ENCODE measurements at places on chromosomes 12 and 14.

DNA sequence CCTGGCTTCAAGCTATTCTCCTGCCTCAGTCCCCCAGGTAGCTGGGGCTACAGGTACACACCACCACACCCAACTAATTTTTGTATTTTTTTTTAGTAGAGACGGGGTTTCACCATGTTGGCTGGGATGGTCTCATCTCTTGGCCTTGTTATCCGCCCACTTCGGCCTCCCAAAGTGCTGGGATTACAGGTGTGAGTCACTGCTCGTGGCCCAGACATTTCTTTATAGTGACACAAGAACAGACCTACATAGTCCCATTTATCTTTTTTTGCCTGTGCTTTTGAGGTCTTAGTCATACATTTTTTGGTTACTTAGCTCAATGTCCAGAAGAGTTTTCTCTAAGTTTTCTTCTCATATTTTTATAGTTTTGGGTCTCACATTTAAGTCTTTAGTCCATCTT is 247.4 kb downstream of the SYT10 start:
- no peak for DNase-seq

DNA sequence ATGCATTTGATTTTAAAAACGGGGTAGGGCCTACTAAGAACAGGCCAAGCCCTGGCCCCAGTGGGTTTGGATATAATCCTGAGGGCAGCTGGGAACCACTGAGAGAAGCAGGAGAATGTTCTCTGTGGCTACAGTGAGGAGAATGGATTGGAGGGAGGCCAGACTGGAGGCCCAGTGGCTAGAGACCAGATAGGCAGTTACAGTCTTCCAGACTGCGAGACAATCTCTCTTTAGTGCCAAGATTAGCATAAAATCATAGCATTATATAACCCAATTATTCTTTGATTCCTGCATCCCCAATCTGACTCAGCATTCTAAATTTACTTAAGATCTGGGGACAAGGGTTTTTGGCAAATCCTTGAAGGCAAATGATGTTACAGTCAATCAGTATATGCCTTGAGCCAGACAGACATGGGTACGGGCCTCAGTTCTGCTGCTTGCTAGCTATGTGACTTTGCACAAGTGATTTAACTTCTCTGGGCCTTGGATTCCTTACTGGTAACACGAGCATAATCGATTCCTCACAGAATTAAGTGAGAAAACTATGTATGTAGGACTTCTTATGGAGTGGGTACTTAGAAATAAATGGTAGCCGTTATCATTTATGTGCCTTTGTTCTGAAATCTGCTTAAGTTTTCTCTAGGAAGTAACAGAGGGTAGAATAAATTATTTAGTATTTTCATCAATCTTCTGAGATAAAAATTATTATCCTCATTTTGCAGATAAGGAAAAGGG is 18.3 kb downstream of the NINJ2 start:
- DNase-seq: peak; percentile 84

- no peak for DNase-seq
These were observed 394.3 kb downstream of the EGLN3 start for GRCh38 chr14:33556382-33557121.

- DNase-seq: peak; percentile 11
These were observed 23.5 kb downstream of the FGF23 start for GRCh38 chr12:4356041-4356327.

GRCh38 chr14:52069307-52070050 is 620 bp upstream of the NID2 start:
- DNase-seq: no peak

GRCh38 chr14:59303216-59303615 is 114.7 kb downstream of the DAAM1 start:
- DNase-seq: no peak

- no peak for DNase-seq
These were observed 63.9 kb downstream of the ITPK1 start for GRCh38 chr14:93051600-93052546.

- no peak for DNase-seq
These were observed 27.7 kb downstream of the UBR7 start for GRCh38 chr14:93234798-93235197.

GRCh38 chr14:55433880-55434804 is 6.3 kb downstream of the TBPL2 start:
- DNase-seq: no peak

- peak; percentile 45 for DNase-seq
These were observed 90.0 kb upstream of the CLMN start for GRCh38 chr14:95409477-95410272.

DNA sequence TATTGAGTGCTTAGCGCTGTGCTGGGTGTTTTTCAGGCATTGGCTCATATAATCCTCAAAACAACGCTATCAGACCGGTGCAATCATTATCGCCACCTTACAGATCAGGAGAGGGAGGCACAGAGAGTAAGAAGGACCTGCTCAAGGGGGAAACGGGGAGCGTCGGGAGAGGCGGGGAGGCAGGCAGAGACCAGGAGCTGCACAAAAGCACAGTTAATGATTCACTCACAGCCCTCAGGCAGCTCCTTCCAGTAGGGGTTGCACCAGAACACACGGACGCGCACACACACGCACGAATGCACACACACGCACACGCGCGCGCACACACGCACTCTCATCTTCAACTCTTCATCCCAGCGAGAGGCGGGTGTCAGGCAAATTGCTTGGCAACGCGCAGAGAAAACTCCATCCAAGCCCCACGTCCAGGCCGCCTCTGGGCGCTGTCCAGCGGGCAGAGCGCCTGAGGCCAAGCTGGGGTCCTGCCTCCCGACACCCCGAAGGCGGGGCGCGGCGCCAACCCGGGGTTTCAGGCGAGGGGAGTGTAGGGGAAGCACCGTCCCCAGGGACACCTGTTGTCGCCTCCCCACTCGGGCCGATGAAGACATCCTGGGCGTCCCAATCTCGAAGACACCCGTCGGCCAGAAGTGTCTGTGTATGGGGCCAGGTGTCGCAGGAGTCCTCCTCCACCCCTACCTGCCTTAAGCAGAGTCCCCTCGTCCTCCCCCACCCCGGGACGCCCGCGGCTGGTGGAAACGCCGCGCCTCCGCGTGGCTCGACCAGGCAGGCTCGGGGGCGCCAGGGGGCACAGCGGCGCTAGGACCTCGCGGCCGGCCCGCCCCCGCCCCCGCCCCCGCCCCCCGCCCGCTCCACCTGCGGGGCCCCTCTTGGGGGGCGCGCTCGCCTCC is 35.5 kb upstream of the STON2 start:
- peak; percentile 50 for DNase-seq

DNA sequence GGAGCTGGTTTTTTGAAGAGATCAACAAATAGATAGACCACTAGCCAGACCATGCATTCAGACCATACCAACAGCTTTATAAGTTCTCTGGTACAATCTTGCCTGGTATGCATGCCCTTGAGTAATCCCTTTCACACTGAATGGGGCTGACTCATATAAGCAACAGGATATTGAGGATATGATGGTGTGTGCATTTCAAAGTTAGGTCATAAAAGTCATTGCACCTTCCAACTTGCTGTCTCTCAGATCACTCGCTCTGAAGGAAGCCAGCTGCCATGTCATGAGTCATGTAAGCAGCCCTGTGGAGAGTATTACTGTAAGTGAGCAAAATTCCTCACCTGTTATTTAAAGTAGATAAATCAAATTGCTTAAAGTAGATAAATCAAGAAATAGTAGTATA is 45.0 kb upstream of the OR6J1 start:
- DNase-seq: no peak

- no peak for DNase-seq
These were observed 46.7 kb downstream of the DAD1 start for GRCh38 chr14:22542360-22542759.

- DNase-seq: no peak
These were observed 3.6 kb downstream of the COQ6 start for GRCh38 chr14:73953731-73954130.

GRCh38 chr14:54792288-54792687 is 110.3 kb downstream of the GCH1 start:
- DNase-seq: no peak

GRCh38 chr14:61889914-61890351 is 127.7 kb downstream of the SNAPC1 start:
- no peak for DNase-seq

DNA sequence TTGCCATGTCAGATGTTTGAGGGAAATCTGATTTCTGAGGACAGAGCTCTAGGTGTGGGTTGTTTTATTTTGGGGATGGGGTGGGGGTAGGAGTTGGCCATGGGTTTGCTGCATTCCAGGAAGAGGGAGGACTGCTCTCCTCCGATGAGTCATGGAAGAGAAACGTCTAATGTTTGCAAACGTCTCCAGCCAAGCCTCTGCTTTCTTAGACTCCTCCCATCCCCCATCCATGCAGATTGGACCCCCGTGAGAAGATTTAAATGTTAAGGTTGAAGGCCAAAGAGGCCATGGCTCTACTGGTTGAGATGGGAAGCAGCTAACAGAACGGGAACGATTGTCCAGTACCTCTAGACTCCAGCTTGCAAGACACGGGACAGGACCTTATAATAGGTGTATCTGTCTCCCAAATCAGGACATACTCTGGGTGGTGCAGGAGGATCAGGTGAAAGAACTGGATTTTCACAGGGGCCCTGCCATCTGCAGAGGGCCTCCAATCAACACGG is 11.4 kb upstream of the ATP2A2 start:
- no peak for DNase-seq

DNA sequence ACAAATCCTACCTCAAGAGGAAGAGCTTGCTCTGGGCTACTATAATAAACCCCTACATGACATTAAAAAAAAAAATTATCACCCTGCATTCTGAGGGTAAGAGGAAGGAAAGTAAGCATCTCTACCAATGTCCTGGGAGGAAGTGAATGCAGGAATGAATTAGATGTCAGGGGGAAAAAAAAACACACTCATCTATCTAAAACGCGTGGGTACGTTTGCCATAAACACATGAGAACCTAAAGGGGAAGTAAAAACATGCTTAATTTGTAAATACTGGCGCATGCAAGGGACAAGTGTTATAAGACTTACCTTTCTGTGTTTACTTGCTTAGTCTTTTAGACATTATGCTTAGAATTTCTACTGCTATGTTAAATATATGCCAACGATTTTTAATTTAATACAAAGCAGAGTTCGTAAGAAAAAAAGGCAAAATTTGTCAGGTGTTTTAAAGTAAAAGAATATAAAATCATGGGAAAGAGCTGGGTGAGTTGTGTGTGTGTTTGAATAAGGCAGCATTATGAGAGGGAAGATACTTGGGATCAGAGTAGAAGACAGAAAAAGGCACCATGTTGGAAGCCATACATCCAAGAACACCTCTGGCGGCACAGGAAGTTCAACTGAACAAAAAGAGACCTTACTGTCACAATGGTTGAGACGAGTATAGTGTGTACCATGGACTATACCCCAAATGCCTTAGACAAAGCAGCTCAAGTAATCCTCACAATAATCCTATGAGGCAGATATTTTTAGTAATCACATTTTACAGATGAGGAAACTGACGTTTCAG is 1.5 kb downstream of the TMED8 start:
- peak; percentile 5 for DNase-seq

GRCh38 chr14:65414961-65415589 is 2.5 kb downstream of the FUT8 start:
- peak; percentile 72 for DNase-seq

DNA sequence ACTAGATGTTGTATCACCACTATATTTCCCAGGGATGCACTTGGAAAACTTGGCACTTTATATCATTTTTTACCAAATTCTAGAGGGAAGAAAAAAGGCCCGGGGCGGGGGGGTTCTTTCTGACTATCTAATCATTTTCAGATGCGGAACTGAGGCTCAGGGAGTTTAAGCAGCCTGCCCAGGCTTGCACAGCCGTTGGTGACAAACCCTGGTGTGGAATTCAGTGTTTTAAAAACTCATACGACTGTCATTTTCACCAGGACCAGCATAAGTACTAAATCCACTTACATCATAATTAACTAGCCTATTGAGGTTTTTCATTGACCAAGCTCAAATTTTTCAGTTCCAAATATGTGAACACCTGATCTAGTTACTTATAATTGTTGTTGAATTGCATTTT is 181.0 kb downstream of the IPO8 start:
- no peak for DNase-seq

DNA sequence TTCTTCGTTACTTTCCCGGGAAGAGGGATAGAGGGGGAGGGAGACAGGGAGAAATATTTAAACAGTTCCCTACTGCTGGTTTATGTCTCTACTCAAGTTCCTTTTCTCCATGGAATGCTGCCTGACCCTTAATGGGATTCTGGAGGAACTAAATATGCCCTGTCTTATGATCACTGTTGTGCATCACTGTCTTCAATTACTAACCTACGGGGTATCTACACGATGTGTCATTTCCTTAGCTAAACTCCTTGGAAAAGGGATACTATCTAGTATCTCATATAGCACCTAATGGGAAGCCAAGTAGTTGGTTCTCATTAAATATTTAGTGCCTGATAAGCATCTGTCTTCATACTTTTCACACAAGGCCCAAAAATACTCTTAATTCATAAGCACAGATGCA is 37.5 kb upstream of the FBLN5 start:
- DNase-seq: no peak

- no peak for DNase-seq
These were observed 8.6 kb downstream of the TUNAR start for GRCh38 chr14:95885278-95885677.

DNA sequence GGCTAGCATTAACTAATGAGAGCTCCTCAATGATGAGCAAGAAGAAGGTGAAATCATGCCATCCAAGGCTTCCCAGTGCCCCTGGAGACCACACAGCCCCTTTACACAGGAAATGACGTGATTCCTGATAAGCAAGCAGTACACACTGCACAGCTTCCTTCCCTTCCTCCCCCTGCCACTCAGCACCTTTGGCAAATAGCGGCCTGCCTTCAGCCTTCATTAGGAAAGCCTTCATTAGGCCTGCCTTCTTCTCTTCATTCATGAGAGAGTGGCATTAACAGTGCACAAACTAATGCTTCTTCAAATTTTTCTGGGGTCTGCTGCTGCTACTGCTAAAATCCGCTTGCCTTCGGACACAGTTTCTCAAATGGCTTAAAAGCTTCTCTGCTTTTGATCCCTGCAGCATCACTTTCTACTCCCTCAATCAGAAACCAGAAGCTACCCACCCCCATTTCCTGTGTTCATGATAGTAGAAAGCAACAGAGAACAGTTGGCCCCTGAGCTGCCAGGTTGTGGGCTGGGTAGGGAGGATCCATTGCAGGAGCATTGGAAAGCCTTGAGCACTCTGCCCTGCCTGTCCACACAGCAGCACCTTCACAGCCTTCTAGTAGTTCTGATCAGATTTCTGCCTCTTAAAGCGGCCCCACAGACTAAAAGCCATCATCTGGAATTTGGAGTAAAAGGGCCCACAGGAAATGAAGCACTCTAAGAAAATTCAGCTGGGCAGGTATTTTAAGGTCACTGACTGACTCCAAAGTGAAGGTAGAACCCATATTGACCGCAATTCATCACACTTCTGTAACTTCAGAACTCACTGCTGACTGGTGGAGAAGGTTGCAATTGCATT is 103.8 kb upstream of the ETV6 start:
- DNase-seq: no peak

- DNase-seq: no peak
These were observed 29.5 kb upstream of the INF2 start for GRCh38 chr14:104659764-104660523.

- DNase-seq: no peak
These were observed 159.3 kb downstream of the TTC8 start for GRCh38 chr14:88983755-88984154.

GRCh38 chr14:72476657-72477499 is 417.0 kb downstream of the DPF3 start:
- DNase-seq: peak; percentile 75
